ENCODE measurements at places on chromosomes 5 and 9.

DNA sequence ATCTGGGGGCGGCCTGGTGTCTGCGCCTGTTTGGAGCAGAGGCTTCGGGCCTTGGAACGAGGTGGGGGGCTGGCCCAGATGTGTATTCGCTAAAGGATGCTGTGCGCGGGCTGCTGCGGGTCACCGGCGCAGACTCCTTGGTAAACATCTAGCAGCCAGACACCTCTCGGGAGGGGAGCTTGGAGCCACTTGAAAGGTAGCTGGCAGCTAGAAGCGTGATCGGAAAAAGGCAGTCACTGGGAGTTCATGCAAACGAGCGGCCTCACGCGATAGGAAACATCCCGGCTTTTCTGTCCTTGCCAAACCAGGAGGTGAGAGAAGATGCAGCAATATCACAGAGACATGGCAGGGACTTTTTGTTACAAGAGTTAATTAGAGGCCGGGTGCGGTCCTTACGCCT lies 8.1 kb downstream of the LAMC3 start:
- DNase-seq: no peak

- DNase-seq: no peak
These were observed 61.7 kb upstream of the PDE4D start for GRCh38 chr5:59955241-59955640.

DNA sequence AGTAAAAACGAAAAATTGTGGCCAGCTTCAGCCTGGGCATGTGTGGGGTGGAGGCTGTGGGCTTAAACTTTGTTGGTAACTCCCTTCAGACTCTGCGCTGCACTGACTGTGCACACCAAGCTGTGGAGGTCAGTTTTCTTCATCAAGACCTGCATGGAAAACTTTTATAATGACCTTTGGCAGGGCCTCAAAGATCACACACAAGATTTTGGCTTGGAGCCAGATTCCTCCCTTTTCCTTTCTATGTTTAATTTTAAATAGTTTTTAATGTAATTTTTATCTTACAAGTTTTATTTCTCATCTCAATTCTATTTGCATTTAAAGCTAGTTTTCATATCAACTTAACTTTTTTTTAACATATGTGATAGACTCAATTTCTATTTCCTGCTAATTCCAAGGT lies 1211.1 kb upstream of the CDH18 start:
- no peak for DNase-seq

DNA sequence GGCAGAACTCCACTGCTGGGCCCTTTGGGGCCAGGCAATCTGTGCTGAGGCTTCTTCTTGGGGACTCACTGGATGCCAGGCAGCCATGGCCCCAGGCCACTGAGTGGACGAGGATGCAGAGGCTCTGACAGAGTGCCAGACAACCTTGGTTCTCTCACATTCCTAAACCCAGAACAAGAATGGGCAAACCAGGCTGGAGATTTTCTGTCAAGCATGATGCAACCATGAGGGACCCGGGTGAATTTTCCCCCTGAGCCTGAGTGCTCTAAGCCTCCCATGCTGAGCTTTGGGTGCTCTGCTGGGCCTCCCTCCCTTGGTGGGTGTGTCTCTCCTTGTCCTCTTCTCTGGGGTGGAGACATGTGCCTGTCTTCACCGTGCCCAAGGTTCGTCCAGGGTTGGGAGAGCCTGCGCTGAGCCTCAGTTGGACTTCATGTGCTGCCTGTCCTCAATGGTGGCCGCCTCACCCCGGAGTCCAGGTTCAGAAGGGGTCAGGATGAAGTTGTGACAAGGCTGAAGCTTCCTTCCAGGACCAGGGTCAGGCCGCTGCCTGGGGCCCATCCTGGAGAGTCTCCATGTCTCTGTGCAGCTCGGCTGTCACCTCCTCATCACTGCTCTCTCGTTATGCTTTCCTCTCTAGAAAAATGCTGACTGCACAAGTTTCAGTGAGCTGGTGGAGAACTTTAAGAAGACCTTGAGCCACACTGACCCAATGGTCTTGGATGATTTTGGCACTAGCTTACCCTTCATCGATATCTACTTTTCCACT lies 24.1 kb downstream of the PITX1 start:
- DNase-seq: no peak

Measured in effector CD8-positive, alpha-beta T cell (primary cell).